ENCODE measurements at places on chromosomes 1 and 21.

DNA sequence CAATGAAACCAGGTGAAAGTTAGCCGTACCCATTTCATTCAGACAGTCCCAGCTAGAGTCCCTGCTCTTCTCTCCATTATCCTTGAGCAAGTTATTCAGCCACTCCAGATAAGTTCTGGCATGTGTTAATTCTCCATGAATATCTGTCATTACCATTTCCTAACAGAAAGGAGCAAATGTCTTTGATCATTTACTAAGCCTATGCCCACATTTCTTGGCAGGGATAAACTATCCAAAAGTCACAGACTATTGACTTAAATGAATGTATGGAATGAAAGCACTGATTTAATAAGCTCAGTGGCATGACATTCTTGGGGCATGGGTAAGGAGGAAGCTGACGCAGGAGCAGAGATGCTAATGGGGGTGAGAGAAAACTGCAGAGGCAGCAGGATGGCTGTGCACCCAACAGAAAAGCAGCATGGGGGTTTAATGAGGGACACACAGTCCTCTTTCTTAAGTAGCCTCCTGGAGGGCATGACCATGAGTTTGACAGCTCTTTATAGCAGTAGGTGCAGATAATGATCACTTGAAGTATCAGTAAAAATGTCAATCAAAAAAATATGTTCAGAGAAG lies 17.6 kb upstream of the DHCR24 start:
- no peak for DNase-seq

GRCh38 chr1:220797553-220797952 lies 10.8 kb downstream of the MTARC1 start:
- no peak for DNase-seq

- no peak for DNase-seq
These were observed 36.4 kb downstream of the DNM3 start for GRCh38 chr1:171877701-171878100.

DNA sequence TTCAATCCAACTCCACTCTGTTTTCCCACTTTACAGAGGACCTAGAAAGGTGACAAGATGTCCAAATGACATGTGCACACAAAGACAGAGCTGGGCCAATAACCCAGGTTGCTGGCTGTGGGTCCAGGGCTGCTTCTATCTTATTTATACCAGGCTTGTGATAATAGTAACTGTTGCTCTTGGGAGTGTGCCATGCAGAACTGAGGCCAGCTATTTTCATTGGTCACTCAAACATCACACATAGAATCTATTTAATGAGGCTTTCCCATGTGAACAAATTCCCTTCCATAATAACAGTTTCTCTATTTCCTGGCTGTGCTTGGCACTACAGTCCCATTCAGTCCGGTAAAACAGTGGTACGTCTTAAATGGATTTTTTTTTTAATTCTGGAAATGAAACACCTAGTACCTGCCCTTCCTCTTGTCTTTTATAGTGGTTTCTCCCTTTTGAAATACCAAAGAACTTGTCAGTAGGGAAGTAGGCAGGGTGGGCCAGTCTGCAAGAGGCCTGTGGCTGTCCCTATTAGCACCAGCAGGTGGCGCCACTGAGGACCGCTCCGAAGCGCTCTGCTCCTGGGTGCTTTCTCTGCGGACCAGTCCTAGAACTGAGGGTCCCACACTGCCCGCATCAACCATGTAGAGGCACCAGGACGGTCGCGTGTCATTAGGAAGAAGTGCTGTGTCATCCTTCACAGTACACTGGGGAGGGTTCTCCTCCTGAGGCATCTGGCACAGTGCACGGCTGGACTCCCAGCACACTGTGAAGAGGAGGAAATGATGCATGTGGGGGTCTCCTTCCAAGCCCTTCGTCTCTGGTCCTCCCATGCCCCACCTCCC lies 52.1 kb downstream of the GPR161 start:
- DNase-seq = no peak

DNA sequence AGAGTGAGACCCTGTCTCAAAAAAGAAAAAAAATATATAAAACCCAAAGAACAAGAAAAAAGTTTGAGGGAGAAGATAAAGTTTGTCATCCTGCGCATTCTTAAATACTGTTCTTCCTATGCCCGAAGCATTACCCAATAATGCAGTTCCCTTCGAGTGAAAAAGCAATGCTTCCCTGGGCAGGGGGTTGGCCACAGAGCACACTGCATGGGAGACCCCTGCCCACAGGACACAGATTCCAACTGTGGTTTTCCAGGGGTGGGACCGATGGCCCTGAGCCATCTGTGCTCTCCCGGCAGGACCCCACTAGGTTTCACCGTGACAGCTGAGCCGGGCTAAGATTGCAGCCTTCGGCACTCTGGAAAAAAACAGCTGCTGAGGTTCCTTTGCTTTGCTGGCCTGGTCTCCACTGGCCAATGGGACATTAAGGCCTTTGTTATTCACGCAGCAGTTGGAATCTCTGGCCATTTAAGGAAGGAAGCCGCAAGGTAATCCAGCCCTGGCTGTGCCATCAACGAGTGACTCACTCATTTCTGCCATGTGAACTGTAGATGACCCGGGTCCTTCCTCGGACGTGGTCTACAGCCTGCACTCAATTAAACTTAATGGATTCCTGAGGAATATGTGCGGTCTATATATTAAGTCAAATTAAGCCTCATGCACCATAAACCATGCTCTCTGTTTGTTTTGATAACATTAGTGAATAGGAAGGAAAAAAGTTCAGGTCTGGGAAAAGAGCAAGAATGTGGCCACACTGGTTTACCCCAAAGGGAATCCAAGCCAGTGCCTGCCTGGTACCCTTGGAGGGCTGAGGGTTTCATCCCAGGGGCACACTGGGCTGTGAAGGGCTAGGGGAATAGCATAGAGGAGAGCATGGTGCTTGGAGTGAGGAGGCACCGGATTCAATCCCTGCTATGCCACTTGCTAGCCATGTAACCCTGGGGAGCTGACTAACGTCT lies 163.2 kb downstream of the ZBTB18 start:
- no peak for DNase-seq

DNA sequence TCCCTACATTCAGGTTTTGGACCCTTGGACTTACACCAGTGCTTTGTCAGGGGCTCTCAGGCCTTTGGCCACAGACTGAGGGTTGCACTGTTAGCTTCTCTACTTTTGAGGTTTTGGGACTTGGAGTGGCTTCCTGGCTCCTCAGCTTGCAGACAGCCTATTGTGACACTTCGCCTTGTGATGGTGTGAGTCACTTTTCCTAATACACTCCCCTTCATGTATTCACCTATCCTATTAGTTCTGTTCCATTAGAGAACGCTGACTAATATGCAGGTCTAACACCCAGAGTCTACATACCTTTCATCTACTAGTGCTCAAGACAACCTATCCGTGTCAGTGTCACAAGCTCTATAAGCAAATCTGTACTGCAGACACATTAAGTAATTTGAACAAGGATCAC lies 605.3 kb downstream of the KCNT2 start:
- DNase-seq = no peak

DNA sequence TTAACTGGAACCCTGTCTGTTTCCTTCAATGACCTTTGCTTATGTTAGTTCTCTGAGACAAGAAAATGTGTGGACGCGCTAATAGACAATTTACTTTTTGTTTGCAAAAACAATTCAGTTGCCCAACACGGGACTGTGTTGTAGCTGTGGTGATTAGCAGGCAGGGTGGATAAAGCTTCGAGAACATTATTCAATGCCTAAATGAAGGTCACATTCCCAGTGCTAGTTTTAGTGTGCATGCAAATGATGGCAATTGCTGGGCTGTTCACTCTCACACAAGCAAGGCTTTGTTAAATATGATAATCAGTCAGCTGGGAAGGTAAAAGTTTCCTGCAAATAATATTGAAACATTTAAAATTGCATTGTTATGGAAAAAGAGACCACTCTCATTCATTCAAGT lies 188.4 kb downstream of the BACH1 start:
- DNase-seq = no peak
